ENCODE measurements at places on chromosomes 2 and 18. TPM values are rescaled to one million over a fixed set of nuclear protein-coding genes. Genes with fewer than 3 reads are reported as not detected.

ARHGAP15 gene
- polyA plus RNA-seq = 5.7 TPM

HAAO gene
- 57.2 TPM for polyA plus RNA-seq

SPHKAP gene
- not detected for polyA plus RNA-seq

LPIN1 gene
- 11.8 TPM for polyA plus RNA-seq

GRCh38 chr2:127069003-127069402 is 38.0 kb downstream of the BIN1 start:
- no peak for DNase-seq

- no peak for DNase-seq
These were observed 41.8 kb upstream of the TMEM178A start for GRCh38 chr2:39623917-39624316.

DNA sequence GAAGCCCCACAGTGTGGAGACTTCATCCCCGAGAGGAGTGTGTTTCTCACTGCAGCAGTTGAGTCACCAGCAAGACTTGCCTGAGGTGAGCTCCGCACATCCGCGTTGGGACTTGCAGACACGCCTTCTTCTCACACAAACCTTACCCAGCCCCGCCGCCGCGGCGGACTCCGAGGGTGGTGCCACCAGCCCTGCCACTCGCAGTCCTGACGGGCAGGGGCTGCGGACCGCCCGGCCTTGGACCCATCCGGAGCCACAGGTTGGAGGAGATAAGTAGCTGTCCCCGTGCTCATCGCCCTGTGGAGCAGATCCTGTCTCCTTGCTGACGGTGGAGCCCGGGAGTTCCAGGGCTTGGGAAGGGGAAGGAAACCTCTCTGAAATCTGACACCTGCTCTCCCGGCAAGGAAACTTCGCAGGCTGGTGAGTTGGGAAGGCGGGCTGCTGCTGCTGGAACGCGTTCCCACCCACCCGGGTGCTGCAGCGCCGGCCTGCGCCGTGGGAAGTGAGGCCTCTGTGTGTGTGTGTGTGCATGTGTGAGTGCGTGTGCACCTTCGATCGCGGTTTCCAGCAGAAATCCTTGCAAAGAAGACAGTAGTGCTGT is at the start of gene RAB27B:
RAB27B (plus strand) TSS at position 197 of the 601 bp plus-strand sequence. CDS start 49,109 bp downstream, outside the sequence.
- peak; percentile 93 for DNase-seq
